ENCODE measurements at places on chromosomes 2 and 18.
A peak's percentile ranks its signal among the peaks of the same experiment; 100 is the strongest.

GRCh38 chr18:37598966-37599896 is 33.6 kb upstream of the CELF4 start:
- no peak for DNase-seq

GRCh38 chr2:9404451-9404850 is 18.9 kb downstream of the ITGB1BP1 start:
- no peak for DNase-seq

DNA sequence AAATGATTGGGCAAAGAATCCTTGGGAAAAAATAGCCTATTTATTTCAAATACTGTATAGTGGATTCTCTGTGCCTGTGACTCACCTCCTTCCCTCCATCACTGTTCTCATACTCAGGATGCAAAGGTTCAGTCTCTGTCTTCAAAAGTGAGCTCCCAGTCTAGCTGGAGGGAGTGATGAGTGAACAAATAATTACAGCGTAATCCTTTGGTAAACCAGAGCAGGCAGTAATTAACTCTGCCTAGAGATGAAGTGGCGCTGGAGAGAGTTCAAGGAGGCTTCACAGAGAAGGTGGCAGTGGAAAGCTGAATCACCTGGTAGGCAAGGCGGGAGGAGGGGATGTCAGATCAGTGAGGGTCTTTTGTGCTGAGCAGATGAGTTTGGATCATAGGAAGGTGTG is 6.5 kb downstream of the DGUOK start:
- no peak for DNase-seq

DNA sequence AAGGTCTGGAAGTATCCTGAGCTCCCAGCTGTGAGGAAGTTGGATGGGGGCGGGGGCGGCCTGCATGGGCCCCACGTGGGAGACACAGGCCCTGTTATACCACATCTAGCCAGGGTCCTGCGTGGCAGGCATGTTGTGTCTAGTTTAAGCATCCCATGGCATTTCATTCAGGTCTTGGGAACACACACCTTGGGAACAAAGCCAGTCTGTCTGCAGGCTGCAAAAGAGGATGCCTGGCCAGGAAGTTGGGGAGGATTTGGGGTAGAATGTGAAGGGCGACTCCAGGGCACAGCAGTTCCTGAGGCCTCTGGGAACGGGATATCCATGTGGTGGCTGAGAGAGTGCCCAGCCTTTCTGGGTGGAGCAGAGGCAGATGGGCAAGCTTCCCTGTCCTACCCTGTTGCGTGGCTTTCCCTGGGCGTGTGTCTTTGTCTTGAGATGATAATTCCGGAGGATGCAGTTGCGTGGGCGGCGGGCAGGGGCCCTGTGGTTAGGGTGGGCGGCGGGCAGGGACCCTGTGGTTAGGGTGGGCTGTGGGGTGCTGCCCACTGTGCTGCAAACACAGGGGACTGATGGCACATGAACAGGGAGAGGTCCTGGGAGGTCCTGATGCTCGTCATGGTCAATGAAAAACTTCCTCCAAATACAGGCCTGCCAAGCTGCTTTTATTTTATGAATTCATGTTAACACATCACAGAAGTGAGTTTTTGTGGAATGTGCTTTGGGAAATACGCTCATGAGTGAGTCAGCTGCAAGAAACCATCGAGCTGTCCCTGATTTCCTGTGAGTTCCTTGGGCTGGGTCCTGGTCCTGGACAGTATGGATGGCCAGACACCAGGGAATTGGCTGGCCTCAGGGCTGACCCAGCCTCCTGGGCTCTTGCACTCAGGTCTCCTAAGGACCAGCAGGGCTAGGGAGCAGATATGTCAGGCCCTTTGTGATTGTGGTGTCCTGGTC is 90.0 kb upstream of the HS6ST1 start:
- DNase-seq, result no peak

DNA sequence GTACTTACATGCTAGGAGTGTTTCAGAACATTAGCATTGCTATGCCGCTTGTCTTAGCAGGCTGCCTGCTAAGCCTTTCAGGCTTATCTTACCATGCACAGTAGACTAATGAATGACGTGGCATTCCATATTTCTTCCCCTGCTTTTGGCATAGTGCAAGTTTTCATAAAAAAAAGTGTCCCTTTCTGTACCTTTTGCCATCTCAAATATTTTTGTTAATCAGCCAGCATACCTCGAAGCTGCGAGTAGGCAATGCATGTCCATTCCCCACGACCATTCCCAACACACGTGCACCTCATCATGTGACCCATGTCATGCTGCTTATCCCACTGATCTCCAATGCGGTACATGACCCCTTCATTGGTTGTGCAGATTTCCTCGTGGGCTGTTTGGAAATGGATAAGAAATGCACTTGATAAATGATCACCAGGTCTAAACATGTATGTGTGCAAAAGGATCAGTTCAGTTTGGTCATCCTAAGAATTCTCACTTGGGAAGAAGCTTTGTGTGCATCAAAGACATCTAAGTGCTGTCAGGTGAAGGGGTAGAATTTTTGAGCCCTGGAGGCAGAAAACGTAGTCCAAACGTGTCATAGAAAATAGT is 13.9 kb downstream of the FN1 start:
- DNase-seq, result no peak

DNA sequence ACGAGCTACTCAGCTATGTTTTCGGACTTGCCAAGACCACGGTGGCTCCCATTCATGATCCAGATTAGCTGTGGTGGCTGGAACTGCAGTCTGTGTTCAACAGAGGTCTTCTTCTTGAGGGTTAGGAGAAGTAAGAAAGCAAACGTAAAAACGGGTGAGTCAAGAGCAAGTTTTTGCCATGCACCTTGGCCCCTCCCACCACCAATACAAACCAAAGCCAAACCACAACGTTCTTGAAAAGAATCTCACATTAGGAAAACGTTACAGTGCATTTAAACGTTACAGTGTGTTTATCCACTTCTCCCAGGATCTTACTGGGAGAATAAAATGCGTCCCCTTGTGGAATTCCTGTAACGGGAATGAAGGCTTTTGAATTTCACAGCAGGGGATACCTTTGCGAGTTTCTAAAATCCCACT is 725 bp downstream of the FBXO48 start:
- peak; percentile 25 for DNase-seq

GRCh38 chr2:75728614-75729419 is 18.1 kb upstream of the GCFC2 start:
- no peak for DNase-seq

GRCh38 chr2:27735263-27735904 is 36.1 kb upstream of the MRPL33 start:
- DNase-seq, result peak; percentile 32

DNA sequence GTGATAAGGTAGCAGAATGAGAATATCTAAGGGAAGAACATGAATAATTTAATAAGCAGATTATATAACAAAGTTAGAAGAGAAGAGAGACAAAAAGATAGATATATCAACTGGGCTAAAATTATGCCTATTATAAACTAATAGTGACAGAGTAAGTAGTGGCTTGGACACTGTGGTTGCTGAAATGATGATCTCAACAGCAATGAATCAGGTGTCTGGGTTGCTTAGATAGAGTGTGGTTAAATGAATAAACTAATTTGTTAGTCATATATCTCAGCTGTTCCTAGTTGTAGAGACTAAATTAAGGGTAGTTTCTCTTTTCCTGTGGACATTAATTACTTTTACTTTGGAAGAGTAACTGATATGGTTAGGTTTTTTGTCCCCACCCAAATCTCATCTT is 1485.4 kb upstream of the CELF4 start:
- DNase-seq, result no peak

DNA sequence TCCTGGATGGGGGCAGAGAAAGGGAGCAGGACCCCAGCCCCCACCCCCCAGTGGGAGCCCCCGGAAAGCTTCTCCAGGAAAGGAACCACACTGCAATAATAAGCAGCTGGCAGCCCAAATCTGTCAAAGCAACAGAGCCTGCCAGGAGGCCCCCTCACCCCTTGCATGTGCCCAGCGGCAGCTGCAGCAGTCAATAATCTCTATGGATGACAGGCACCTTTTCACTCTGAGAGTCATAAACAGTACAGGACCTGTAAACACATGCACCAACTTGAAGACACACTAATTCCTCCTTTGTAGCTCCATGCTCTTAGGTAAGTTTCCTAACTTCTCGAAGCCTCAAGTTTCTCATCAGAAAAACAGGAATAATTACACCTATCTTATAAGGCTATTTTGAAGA is 26.2 kb upstream of the KDM3A start:
- DNase-seq, result no peak

DNA sequence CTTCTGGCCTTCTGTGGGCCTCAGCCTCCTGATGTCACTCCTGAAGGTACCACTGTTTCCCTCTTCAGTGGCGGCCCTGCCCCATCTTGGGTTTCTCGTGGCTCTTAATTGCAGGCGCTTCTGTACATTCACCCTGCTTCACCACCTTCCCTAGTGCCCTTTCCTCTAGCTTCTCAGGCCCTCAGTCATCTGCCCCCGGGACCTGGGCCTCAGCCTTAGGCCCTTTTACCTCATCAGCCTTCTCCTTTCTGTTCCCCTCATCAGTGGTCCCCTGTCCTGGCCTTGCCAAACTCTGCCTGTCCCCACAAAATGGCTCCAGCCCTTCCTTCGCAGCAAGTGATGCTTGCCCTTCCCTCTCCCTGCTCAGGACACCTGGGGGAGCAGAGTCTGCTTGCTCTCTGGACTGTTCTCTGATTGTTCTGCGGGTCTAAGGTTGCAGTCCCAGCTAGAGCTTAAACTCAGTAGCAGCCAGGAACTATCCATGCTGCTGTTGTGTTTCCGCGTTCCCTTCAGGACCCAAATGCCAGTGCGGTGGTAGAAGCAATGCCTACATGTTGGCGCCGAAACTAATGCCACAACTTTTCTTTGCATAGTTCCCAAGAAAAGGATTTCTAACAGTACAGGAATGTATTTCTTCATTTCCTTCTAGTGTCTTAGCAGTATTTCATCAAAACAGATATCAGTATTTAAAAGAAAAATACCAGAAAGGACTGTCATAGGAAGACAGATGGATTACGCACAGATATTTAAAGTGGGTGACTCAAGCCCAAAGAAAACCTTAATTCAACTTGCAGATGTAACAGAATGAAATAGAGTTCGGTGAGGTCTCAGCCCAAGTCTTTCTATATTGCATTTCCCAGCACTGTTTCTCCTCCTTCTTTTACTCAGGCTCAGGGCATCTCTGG is 7.5 kb downstream of the ASB1 start:
- DNase-seq, result no peak

GRCh38 chr2:231133365-231134099 is 8.7 kb upstream of the HTR2B start:
- DNase-seq, result no peak

- DNase-seq, result no peak
Observed at GRCh38 chr18:13233787-13234783, 15.5 kb downstream of the LDLRAD4 start.

DNA sequence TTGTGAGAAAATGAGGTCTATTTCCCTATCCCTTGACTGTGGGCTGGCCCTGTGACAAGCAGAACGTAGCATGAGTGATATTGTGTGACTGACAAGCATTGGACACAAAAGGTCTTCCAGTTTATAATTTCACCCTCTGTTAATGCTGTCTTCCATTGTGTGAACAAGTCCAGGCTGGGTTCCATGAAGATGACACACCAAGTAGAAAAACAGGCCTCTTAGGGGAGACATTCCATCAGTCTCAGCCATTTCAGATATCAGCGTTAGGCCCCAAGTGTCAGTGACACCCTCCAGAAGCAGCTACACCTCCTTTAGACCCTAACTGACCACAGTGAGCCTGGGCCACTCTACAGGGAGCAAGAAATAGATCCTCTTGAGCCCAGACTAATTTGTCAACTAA is 511.3 kb downstream of the FBXO15 start:
- no peak for DNase-seq

GRCh38 chr2:239805043-239805329 is 220.2 kb downstream of the NDUFA10 start:
- no peak for DNase-seq

GRCh38 chr2:46943881-46944798 is 28.5 kb upstream of the MCFD2 start:
- DNase-seq, result peak; percentile 54

DNA sequence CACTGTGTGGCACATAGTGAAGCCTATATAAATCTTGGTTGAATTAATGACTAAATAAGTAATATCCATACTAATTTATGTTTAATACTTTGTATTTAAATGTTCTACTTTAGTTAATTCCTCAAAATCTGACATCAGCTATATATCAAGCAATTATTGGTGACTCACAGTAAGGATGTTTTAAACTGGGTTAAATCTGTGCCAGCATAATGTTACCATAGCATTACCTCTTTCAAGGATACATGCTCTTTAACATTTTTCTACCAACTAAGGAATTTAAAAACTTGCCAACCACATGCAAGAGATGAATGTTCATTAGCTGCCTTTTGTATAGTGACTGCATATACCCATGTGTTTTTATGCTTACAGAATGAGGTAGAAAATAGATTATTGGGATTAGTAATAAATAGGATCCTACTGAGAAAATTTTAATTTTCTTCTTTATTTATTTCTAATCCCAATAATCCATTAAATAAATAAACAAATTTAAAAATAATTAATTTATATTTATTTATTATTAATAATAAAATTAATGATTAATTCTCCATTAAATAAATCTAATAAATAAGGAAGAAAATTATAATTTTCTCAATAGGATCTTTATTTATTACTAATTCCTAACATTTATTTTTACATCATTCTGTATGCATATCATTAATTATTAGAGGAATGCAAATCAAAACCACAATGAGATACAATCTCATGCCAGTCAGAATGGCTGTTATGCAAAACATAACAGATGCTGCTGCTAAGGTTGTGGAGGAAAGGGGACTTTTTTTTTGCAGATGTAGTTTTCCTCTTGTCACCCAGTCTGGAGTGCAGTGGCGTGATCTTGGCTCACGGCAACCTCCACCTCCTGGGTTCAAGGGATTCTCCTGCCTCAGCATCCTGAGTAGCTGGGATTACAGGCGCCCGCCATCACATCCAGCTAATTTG is 410.7 kb upstream of the DSEL start:
- DNase-seq, result no peak

DNA sequence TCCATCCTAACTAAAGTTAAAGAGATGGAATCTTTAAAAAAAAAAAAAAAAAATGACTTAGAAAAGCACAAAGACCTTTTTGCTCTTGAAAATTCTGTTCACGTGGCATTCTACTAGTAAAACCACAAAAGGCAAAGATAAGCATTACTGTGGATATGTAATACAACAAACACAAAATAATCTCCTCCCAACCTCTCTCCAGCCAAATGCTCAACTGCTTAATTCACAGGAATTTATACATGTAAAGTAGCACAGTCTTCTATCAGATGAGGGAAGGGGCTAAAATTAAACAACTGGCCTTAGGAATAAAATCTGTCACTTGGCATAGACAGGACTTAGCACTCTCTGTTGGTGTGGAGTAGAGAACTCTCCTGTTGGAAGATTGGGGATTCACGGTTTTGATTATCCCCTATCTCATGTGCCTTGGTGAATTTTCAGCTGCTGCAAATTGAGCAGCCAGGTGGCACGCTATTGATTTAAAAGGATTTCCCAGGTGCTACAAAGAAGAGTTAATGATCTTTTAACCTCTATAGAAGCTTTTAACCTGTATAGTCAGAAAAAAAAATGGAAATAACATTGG is 57.4 kb downstream of the ATIC start:
- no peak for DNase-seq

DNA sequence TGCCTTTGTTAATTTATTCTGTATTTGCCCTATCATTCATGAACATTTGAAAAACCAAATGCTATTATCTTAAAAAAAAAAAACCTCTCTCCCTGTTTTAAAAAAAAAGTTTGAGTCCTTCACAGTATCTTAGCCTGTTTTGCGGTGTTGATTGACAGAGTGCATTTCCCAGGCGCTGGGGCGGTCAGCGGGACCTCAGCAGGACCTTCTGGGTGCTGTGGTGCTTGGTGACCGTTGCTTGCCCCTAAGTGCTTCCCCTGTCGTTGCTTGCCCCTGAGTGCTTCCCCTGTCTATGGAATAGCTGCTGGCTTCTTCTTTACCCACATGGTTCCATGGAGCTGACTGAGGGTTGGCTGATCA is 12.1 kb downstream of the ATP6V1C2 start:
- DNase-seq, result no peak

- no peak for DNase-seq
Observed at GRCh38 chr2:239912171-239912937, 112.8 kb downstream of the NDUFA10 start.
